ENCODE measurements at places on chromosomes 2 and 18.

- DNase-seq: no peak
Measured at GRCh38 chr2:136067459-136067858, 50.5 kb downstream of the CXCR4 start.

GRCh38 chr2:67346718-67347407 is 50.3 kb upstream of the ETAA1 start:
- DNase-seq: no peak

- no peak for DNase-seq
Measured at GRCh38 chr2:29218071-29218470, 102.9 kb downstream of the CLIP4 start.

DNA sequence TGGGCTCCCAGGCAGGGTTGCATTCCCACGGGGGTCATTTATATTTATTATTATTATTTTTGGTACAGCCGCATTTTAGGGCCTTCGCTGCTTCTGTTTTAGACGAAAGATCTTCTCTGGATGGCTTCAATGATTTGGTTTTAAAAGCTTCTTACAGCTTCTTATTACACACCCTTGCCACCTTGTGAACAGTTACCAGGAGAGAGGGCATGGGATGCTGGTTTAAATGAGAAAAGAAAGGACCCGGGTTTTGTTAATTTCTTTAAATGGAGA is 1.7 kb downstream of the SH3RF3 start:
- DNase-seq: no peak

DNA sequence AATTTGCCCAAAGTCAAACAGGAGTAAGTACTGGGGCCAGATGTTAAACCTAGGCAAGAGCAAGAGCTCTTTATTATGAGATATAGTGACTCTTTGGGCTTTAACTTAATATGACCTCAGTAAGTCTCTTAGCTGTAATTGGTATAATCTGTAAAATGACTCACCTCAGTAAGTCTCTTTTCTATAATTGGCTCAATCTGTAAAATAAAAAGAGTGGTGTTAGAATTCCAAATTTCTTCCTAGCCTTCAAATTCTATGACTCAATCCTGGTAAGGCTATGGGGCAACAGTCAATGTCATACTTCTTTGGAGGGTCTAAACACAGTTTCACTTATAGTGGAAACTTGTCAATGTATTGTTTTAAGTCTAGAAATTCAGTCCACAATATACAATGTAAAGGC is 1608.9 kb upstream of the PIK3C3 start:
- no peak for DNase-seq

- no peak for DNase-seq
Measured at GRCh38 chr2:5190023-5190422, 502.2 kb upstream of the SOX11 start.

DNA sequence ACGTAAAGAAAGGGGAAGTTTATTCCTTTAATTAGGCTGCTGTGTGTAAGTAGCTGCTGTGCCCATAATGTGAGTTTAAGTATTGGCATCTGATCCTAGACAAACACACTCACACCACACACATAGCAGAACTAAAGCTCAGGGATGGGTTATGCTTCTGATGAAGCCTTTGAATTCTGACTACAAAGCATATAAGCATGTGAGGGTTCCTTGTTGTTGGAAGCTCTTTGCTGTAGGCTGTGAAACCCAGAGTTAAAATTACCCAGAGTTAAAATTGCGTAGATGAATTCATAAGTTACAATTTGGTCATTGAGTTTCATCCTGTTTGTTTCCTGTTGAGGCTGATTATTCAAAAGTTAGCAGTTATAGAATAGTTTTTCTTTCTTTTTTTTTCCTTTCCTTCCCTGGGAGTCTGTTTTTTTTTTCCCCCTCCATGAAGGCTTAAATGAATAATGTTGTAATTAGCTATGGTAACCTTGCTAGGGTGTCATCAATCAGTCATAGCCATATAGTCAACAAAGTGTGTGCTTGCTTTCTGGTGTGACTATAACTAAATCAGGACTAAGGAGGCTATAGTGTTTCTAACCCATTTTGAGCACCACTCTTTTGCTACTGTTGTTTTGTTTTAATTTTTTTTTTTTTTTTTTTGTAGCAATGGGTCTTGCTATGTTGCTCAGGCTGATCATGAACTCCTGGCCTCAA is 426.1 kb downstream of the PARD3B start:
- DNase-seq: no peak

DNA sequence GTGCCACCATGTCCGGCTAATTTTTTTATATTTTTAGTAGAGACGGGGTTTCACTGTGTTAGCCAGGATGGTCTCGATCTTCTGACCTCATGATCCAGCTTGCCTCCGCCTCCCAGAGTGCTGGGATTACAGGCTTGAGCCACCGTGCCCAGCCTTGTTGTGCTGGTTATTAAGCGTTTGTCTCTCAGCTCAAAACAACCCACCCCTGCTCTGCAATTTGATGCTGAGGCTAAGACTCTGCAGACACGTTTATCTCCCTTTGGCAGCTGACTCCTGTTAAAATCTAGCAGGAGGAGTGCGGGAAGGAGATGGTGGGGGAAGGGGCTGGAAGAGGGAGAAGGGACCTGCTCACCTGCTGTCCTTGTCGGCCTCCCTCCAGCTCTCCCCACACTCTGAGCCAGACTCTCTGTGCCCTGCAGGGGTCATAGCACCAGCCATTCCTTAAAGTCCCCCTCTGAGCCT is 29.9 kb upstream of the IMPA2 start:
- no peak for DNase-seq

DNA sequence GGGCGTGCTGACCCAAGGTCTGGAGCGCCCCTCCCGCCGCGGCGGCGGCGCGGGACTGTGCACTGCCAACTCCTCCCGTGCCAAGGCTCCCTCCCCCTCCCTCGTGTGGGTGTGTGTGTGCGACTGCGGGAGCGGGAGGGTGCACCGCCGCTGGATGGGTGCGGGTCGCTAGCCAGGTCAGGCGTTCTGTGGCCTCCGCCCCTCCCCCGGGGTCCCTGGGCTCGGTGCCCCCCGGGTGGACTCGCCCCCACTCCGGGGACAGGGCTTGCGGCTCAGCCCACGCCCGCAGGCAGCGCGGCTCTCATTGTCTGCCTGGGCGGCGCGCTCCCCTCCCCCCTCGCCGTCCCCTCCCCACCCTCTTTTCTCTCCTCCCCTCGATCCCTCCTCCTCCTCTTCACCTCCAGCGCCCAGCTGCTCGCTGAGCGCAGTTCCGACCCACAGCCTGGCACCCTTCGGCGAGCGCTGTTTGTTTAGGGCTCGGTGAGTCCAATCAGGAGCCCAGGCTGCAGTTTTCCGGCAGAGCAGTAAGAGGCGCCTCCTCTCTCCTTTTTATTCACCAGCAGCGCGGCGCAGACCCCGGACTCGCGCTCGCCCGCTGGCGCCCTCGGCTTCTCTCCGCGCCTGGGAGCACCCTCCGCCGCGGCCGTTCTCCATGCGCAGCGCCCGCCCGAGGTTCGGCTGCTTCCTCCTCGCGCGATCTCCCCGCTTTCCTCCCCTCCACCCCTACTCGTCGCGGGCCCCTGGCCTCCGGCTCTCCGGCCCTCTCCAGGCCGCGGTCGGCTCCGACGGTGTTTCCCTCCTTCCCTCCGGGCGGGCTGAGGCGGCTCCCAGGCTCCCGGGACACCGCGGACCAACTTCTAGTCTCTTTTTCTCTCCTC is at the start of gene GATA6:
TSS of gene GATA6 (plus strand) at position 579 of the 878 bp plus-strand sequence. CDS start 1,556 bp downstream, outside the sequence.
- peak; percentile 77 for DNase-seq

- DNase-seq: no peak
Measured at GRCh38 chr18:69265656-69266055, 135.0 kb upstream of the DOK6 start.

DNA sequence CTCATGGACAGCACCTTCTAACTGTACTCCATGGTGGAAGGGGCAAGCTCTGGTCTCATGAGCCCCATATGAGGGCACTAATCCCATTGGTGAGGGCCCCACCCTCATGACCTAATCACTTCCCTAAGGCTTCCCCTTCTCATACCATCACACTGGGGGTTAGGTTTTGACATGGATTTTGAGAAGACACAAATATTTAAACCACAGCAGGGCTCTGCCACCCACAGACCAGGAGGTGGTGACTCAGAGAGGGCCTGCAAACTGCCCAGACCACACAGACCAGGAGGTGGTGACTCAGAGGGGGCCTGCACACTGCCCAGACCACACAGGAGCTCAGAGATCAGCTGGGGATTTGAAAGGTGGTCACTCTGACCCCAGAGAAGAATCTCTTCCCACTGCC is 222.0 kb downstream of the KLHL29 start:
- DNase-seq: no peak

- no peak for DNase-seq
Measured at GRCh38 chr2:33909945-33910695, 311.0 kb upstream of the FAM98A start.

DNA sequence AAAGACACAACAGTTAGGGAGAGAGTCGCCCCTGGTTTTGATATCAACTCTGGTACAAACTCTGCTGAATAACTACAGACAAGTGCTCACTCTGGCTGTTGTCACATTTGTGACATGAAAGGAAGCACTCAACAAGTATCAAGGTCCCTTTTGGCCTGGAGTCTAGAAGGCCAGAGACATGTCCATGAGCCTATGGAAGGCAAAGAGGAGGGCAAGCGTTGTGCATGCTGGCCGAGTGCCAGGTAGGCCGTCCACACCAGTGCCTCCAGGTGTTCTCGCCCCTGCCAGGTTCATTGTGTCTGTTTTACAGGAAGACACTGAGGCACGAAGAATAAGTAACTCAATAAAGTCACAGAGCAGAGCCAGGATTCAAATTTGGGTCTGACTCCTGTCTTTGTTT is 21.1 kb downstream of the ILKAP start:
- no peak for DNase-seq

DNA sequence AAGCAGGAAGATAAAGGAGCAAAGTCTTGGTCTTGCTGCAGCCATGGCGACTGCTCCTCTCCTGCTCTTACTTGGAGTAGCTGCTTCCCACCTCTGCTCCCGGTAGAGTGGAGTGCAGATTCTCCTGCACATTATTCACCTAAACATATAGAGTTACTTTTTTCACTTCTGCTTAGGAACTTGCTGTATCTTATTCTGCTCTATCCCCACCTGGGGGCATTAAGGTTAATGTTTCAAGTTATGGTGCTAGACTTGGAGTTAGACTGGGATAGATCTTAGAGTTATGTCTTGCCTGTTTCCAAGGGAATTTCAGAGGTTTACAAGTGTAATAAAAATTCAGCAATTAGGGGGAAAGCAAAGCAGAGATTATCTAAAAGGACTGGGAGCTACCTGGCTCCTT is 144.2 kb downstream of the SETBP1 start:
- no peak for DNase-seq

DNA sequence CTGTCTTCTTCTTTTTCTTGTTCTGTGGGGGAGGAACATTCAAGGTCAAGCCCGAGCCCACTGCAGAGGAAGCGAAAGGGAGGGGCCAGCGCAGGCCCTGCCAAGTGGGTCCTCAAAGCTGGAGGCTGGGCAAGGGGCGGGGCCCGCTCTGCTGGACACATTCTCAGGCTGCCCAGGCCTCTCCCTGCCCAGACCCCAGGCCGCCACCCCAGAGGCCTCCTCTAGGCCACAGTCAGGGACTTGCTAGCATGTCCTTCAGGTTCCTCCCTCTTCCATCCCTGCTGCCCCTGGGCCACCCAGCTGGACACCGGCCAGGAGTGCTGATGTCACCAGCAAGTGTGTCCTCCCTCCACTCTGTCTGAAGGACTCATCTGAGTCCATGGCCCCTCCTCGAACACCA is 44.1 kb downstream of the KIF1A start:
- no peak for DNase-seq

GRCh38 chr2:177273408-177273807 is 8.9 kb upstream of the NFE2L2 start:
- no peak for DNase-seq

DNA sequence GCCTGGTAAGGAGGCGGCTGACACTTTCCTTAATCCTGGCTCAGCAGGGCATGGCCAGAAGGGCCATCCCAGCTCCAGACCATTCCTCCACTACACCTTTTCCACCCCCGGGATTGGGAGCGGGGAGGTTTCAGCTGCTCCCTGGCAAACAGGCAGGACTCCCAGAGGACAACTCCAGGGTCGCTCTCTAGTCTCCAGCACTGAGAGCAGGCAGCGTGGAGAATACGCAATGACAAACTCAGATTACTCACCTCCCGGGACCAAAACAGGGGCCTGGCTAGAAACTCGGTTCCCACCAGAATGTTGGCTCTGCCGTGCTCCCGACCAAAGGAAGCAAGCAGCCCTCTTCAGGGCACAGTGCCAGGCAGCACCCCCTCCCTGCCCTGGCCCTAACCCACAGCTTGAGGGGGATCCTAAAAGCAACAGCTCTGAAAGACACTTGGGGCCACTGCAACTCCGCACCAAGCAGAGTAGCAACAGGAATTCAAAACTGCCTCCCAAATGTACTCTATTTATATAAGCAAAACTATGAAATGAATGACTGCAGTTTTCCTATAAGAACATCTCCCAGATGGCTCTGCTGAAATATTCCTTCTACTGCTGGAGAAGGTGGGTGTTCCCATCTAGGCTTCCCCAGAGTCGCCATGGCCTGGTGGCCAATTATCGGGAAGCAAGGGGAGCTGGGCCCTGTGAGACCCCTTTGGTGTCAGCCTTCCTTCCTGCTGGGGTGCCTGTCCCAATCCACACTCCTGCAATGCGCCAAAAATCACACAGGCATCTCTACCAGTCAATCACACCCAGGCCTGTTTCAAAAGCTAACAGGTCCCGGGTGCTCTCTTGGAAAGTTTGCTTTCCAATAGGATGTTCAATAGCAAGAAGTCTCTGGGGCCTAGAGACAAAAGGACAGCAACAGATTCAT is 61.2 kb upstream of the POMC start:
- peak; percentile 9 for DNase-seq

DNA sequence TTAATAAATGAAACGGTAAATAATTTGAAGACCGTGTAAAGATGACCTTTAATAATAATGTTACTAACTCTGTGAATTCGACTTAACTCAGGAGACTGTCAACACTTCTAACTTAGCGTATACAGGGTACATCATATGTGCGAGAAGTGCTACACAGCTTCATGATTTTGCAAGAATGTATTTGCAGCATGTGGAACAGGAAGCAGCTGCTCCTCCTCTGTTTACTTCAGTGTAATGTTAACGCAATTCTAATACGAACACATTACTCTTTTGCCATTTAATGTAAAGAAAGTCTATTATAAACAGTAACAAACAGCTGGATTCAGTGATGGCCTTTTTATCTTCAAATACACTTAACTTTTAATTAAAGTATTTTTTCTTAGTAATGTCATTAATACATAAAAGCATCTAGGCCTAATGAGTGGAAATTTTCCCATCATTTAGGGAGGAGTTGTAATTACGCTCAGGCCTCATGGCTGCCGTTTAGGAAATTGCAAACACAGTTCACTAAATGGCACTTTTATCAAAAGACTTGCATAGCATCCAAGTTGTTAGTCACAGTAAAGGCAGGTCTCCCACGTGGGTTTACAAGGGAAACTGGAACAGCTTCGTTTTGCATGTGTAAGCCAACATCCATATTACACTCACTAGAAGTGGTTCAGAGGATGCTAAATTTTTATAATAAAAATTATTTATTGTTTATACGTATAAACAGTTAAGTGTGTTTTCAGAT is 635.7 kb downstream of the FBXO15 start:
- DNase-seq: no peak

GRCh38 chr2:111208639-111209038 is 87.9 kb downstream of the BCL2L11 start:
- no peak for DNase-seq

GRCh38 chr2:223404616-223405015 is 197.5 kb downstream of the SCG2 start:
- no peak for DNase-seq

- no peak for DNase-seq
Measured at GRCh38 chr2:196234672-196235071, 63.3 kb upstream of the STK17B start.

GRCh38 chr2:79001285-79001684 is 24.2 kb upstream of the REG3G start:
- DNase-seq: no peak
